ENCODE measurements at places on chromosomes 16 and 17. TPM values are rescaled to one million over a fixed set of nuclear protein-coding genes. Genes with fewer than 3 reads are reported as not detected.

- no peaks in the 10 kb centered on the region for H3K36me3 ChIP-seq
- no peak for DNase-seq
- no peak overlapping the region for H3K4me3 ChIP-seq
- H3K27ac ChIP-seq, result no peak overlapping the region
- H3K27me3 ChIP-seq, result no peaks in the 10 kb centered on the region
Measured at GRCh38 chr17:63437287-63438091, 8.6 kb downstream of the CYB561 start.

- H3K4me3 ChIP-seq, result no peak overlapping the region
- H3K27ac ChIP-seq, result no peak overlapping the region
- H3K4me1 ChIP-seq, result no peaks in the 10 kb centered on the region
- DNase-seq, result no peak
- H3K27me3 ChIP-seq, result no peaks in the 10 kb centered on the region
Measured at GRCh38 chr16:81293909-81294802, 20.6 kb upstream of the GAN start.

DNA sequence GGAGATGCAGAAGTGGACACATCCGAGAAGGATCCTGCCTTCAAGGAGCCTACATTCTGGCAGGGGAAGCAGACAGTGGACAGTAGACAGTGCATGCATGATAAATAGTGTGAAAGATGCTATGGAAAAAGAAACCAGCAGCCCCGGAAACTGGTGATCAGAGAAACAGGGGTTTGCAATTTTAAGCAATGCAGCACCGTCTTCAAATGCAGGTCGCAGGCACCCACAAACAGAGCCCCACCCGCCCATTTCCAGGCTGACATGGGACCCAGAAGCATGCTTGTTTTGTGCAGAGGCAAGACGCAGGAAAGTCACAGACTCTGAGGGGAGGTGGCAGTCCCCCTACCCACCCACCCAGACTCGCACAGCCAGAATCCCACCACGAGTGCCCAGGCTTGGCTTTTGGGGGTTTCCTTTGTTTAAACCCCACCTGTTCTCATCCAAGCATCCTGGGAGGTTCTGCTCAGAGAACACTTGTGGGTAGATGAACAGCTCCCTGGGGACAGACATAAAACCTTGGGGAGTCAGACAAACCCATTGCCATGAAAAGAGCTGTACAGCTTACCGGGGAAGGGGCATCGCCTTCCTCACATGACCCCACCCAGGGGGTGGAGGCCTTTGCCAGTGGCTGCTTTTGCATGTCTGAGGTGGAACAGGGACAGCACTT is 114.3 kb downstream of the MGAT5B start:
- H3K4me1 ChIP-seq, result no peaks in the 10 kb centered on the region
- H3K4me3 ChIP-seq, result no peak overlapping the region
- no peaks in the 10 kb centered on the region for H3K27me3 ChIP-seq
- no peak overlapping the region for H3K27ac ChIP-seq

GRCh38 chr16:55656691-55657092 is 904 bp downstream of the SLC6A2 start:
- H3K4me1 ChIP-seq, result no peaks in the 10 kb centered on the region
- no peaks in the 10 kb centered on the region for H3K36me3 ChIP-seq
- no peak for DNase-seq
- H3K27me3 ChIP-seq, result peaks cover 25% of the 10 kb centered on the region

DNA sequence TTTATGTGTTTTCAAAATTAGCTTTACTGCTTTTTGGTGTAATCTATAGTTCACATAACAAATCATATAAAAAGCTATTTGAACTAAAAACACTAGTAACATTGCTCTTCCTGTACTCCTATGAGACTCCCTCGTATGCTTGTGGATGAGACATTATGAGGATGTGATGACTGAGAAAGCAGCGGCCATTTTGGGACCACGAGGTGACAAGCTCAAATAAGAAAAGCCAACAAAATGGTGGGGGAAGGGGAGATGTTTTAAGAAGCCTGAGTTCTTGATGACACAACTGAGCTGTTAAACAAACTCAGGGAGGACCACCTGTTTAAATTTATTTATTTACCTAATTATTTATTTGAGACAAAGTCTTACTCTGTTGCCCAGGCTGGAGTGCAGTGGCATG is 4.5 kb downstream of the CCL18 start:
- H3K36me3 ChIP-seq, result no peaks in the 10 kb centered on the region
- H3K4me1 ChIP-seq, result no peaks in the 10 kb centered on the region
- H3K27ac ChIP-seq, result peak overlapping the region; percentile 1
- H3K4me3 ChIP-seq, result no peak overlapping the region
- no peak for DNase-seq

DNA sequence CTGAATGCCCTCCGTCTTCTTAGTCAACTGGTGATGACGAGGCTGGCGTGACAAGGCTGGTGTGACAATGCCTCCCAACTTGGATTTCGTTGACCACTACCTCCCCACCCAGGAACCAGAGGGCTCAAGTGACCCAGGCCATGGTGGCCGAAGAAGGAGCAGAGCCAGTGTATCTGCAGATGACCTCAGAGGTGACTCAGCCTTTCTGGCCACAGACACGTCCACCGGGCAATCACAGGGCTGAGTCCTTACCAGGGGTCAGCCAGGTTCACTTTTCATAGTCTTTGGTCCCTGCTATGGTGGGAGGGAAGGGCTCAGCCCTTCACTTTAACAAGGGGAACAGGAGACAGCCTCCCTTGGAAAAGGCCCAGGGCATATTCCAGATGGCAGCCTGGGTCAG is 116.3 kb downstream of the MAF start:
- no peak overlapping the region for H3K27ac ChIP-seq
- no peaks in the 10 kb centered on the region for H3K36me3 ChIP-seq
- DNase-seq, result no peak
- no peaks in the 10 kb centered on the region for H3K27me3 ChIP-seq
- H3K4me1 ChIP-seq, result no peaks in the 10 kb centered on the region
- no peak overlapping the region for H3K4me3 ChIP-seq

DNA sequence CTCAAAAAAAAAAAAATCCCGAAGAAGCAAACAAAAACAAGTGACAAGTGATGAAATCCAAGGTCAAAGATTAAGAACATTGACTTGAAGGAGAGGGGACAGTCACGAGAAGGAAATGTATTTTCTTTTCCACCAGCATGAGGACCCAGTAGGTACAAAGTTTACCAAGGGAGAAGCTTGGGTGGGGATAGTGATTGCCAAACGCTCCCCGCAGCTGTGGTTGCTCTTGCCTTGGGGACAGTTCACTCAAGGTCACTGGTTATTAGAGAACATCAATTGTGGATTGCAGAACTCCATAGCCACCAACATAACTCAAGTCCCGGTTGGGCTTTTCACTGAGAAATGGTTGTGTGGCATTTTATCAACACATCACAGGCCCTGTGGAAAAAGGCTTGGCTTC is 27.0 kb downstream of the RSL1D1 start:
- no peaks in the 10 kb centered on the region for H3K36me3 ChIP-seq
- no peaks in the 10 kb centered on the region for H3K4me1 ChIP-seq
- no peak overlapping the region for H3K4me3 ChIP-seq
- no peaks in the 10 kb centered on the region for H3K27me3 ChIP-seq
- DNase-seq, result no peak

DNA sequence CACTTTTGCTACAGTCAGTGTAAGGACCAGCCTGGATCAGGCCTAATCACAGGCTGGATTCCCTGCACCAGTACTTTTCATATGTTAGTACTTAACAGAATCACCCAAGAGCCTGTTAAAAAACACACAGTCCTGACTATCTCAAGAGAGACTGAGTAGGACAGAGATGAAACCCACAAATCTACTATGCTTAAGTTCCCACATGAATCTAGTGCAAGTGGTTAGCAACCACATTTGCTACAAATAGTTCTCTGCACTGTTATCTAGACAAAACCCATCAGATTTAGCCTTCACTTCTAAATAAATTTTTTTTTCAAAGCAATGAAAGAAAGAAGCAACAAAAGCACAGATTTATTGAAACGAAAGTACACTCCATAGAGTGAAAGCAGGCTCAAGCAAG is 38.9 kb downstream of the SSH2 start:
- DNase-seq, result no peak
- no peaks in the 10 kb centered on the region for H3K4me1 ChIP-seq
- H3K27ac ChIP-seq, result no peak overlapping the region
- H3K27me3 ChIP-seq, result no peaks in the 10 kb centered on the region
- no peak overlapping the region for H3K4me3 ChIP-seq

DNA sequence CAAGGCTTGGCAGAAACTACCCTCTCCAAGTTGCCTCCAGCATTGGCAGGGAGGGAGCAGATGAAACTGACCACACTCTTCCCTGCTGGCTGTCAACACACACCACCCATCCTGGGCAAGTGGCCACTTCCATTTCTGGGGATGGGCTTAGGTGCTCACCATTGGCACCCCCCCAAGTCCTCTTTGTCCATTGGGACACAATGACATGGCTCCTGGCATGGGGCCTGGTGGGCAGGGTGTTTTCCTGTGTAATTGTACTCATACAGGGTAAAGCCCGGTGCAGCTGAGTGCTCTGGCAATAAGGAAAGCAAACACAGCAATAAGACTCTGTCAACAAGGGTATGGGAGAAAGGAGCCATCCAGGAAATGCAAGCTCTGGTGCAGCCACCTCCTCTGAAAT is 22.6 kb downstream of the SCNN1B start:
- H3K27ac ChIP-seq, result no peak overlapping the region
- H3K27me3 ChIP-seq, result no peaks in the 10 kb centered on the region
- peak; percentile 56 for DNase-seq
- H3K4me1 ChIP-seq, result no peaks in the 10 kb centered on the region

DNA sequence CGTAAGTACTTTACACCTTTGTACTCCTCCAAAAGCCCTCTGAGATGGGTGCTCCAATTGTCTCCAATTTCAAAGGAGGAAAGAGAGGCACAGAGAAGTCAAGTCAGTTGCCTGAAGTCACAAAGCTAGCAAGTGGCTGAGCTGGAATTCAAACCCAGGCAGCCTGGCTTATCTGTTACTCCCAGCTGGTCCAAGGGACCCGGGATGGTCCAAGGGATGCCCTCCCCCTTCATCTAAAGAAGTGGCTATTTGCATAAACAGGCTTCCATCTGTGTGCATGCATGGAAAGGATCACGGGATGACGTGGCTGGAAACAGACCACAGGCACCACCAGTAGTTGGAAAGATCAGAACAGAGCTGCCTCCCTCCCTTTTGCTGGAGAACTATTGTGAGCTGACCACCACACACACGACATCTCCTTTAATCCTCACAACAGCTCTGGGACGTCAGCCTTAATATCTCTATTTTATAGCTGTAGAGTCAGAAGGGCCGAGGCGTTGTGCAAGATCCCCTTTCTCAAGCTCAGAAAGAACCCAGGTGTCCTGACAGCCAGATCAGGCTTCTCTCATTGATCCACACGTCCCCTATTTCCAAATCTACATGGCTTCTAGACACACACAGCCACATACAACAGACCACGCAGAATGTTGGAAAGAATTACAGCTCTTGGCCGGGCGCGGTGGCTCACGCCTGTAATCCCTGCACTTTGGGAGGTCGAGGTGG is 10.9 kb upstream of the COL1A1 start:
- H3K4me3 ChIP-seq, result no peak overlapping the region
- H3K27ac ChIP-seq, result peak overlapping the region; percentile 19

- H3K36me3 ChIP-seq, result peaks cover 75% of the 10 kb centered on the region
- no peak overlapping the region for H3K4me3 ChIP-seq
- no peaks in the 10 kb centered on the region for H3K4me1 ChIP-seq
- no peaks in the 10 kb centered on the region for H3K27me3 ChIP-seq
- no peak overlapping the region for H3K27ac ChIP-seq
- DNase-seq, result no peak
Measured at GRCh38 chr17:80318166-80318565, 57.5 kb downstream of the RNF213 start.

GRCh38 chr17:67051155-67051538 is 6.8 kb downstream of the CACNG1 start:
- no peak for DNase-seq
- no peak overlapping the region for H3K27ac ChIP-seq
- no peaks in the 10 kb centered on the region for H3K36me3 ChIP-seq
- no peaks in the 10 kb centered on the region for H3K4me1 ChIP-seq
- H3K4me3 ChIP-seq, result no peak overlapping the region
- no peaks in the 10 kb centered on the region for H3K27me3 ChIP-seq

DNA sequence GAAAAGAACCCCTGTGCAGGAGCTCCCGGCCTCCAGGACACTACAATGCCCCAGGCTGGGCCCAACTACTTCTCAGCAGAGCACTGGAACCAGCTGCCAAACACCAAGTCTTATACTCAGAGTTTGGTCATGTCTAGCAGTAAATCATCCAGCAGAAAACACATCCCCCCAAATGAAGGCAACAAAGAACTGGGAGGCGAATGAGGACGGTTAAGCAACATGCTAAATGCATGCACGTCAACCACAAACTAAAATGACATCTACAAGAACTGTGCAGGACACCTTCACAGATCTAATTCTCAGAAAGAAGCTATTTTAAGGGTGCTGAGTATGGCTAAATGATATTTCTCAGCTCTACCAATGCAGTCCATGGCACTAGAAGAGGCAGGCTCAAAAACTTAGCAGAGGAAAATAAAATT is 7.6 kb upstream of the IRX5 start:
- H3K36me3 ChIP-seq, result peaks cover 6% of the 10 kb centered on the region
- H3K4me1 ChIP-seq, result peaks cover 12% of the 10 kb centered on the region
- H3K27me3 ChIP-seq, result peaks cover 29% of the 10 kb centered on the region
- H3K27ac ChIP-seq, result peak overlapping the region; percentile 51

GRCh38 chr16:11742093-11742535 is 543 bp downstream of the TXNDC11 start:
- H3K27ac ChIP-seq, result peak overlapping the region; percentile 98
- H3K4me3 ChIP-seq, result peak overlapping the region; percentile 87
- H3K36me3 ChIP-seq, result no peaks in the 10 kb centered on the region
- peak; percentile 40 for DNase-seq

DNA sequence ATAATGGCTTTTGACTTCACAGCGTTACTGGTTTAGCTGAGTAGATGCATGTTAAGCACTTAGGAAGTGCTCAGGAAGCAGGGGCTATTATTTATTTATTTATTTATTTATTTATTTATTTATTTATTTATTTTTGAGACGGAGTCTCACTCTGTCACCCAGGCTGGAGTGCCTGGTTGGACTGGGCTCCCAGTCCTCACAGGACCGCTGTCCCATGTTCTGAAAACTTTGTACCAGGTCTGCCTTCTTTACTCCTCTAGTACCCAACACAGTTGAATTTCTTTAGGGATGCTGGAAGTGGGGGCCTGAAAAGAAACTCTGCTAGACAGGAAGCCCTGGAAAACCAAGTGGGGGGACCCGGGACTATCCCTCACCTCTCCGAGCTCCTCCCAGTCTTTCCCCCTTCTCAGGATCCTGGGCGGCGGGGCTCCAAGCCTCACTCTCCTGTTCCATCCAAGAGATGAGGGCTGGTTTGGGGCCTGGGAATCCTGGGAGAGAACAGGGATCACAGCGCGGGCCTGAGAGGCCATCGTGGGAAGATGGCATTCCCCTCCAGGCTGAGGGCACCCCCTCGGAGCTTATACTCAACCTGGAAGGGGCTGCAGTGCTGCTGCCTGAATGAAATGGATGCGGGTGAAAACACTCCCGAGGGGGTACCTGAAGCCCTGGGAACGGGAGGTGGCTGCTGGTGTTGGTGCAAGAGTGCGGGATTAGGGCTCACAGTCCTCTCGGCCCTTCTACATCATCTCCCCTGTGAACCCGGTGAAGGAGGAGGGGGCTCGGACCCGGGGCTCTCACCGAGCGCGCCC is 674 bp downstream of the ZNF688 start:
- H3K4me1 ChIP-seq, result peaks cover 9% of the 10 kb centered on the region
- no peak for DNase-seq
- H3K36me3 ChIP-seq, result peaks cover 3% of the 10 kb centered on the region
- H3K27me3 ChIP-seq, result no peaks in the 10 kb centered on the region
- peak overlapping the region; percentile 81 for H3K4me3 ChIP-seq

GRCh38 chr17:78484271-78485246 is 92.6 kb downstream of the DNAH17 start:
- H3K4me1 ChIP-seq, result peaks cover 11% of the 10 kb centered on the region
- H3K4me3 ChIP-seq, result no peak overlapping the region
- DNase-seq, result no peak
- no peaks in the 10 kb centered on the region for H3K36me3 ChIP-seq
- peaks cover 4% of the 10 kb centered on the region for H3K27me3 ChIP-seq

The WIPI1 gene
- 134 TPM for total RNA-seq

The CETP gene
- total RNA-seq, result 0.30 TPM

The TSNAXIP1 gene
- 0.93 TPM for total RNA-seq

The EVPLL gene
- total RNA-seq, result not detected

The ATP1B2 gene
- total RNA-seq, result 2.9 TPM

The KCNH4 gene
- 0.20 TPM for total RNA-seq
